ENCODE measurements at places on chromosomes 4 and X. TPM values are rescaled to one million over a fixed set of nuclear protein-coding genes. Genes with fewer than 3 reads are reported as not detected.

- DNase-seq, result no peak
Measured at GRCh38 chr4:153438916-153439756, 27.0 kb upstream of the TMEM131L start.

GRCh38 chrX:151692825-151693224 lies 2.4 kb upstream of the PRRG3 start:
- DNase-seq, result no peak

GRCh38 chrX:8139716-8140115 lies 31.4 kb downstream of the VCX2 start:
- DNase-seq, result no peak

DNA sequence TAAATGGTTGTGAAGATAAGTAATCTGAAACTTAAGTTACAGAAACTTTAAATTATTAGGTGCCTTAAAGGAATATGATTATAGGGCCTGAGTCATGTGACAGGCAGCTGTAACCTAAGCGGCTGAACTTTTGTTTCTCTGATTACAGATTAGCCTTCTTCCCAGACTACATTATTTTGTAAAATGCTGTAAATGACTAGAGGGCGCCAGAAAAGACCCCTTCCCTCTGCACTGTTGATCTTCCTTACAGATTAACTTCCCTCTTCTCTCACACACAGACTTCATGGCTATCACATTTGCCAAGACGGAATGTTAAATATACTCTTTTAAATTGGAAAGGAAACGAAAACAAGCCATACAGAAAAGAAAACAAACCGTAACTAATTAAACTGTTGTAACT lies 96.6 kb downstream of the EVC2 start:
- DNase-seq, result no peak

USP27X gene
- 2.8 TPM for total RNA-seq

GRCh38 chrX:56233682-56234081 lies 1.5 kb downstream of the KLF8 start:
- no peak for DNase-seq

DNA sequence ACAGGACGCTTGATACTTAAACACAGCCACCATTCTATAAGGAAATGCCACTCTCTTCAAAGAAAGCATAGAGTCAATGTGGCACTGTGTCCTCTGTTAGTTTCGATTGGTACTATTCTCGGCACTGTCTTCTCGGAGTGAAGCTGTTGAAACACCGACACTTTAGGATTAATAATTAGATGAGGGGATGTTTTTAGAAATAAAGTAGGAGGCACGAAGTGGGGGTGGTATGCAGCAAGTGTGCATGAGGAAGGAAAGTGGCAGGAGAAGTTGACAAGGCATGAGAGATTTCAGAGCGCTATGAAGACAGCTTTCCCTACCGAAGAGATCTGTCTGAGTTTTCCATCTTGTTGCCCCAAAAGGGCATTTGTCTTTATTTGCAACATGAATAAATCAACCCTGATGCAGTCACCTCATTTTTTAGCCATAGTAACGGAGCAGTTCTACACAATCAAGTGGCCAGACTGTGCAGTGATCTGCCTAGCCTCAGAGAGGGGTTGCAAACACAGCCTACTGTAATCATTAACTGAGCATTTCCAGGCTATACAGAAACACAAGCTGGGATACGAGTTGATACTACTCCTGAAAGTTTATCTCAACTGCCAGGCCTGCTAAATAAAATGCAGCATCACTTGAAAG lies 8.3 kb downstream of the GPRIN3 start:
- DNase-seq, result no peak

DNA sequence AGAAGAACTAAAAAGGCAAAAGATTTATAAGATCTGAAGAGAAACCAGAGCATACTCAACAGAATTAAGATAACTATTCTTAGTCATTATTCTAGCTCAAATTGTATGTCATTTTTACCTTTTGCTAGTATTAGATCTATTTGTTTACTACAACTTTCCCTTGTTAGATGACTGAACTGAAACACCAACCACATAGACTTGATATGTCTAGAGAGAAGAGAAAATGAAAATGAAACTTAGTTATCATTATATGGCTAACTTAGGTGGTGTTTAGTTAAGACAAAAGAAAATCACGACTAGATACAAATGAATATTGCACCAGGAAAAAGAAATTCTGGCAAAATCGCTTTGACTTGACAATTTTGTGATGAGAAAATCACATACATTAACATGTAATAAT lies 690.8 kb downstream of the PCDH18 start:
- no peak for DNase-seq

GRCh38 chrX:154026136-154027021 lies 6.7 kb upstream of the IRAK1 start:
- no peak for DNase-seq

PPEF1 gene
- not detected for total RNA-seq

GRCh38 chr4:112735474-112735951 lies 98.6 kb downstream of the LARP7 start:
- DNase-seq, result no peak

GRCh38 chr4:170009291-170009690 lies 16.9 kb downstream of the MFAP3L start:
- no peak for DNase-seq

DNA sequence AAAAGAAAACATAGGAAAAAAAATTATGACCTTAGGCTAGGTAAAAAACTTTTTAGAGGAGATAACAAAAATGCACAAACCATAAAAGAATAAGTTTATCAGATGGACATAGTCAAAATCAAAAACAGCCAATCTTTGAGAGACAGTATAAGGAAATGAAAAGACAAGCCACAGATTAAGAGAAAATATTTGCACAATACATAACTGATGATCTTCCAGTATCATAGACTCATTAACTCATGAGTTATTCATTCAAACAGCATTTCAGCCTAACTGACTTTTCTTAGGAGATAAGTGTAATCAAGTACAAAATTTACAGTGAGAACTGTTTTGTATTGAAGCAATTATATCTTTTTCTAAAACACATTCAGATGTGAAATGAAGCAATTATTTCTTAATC lies 183.8 kb downstream of the FBXO8 start:
- no peak for DNase-seq

- no peak for DNase-seq
Measured at GRCh38 chrX:153970357-153971123, 1.1 kb downstream of the HCFC1 start.

DNA sequence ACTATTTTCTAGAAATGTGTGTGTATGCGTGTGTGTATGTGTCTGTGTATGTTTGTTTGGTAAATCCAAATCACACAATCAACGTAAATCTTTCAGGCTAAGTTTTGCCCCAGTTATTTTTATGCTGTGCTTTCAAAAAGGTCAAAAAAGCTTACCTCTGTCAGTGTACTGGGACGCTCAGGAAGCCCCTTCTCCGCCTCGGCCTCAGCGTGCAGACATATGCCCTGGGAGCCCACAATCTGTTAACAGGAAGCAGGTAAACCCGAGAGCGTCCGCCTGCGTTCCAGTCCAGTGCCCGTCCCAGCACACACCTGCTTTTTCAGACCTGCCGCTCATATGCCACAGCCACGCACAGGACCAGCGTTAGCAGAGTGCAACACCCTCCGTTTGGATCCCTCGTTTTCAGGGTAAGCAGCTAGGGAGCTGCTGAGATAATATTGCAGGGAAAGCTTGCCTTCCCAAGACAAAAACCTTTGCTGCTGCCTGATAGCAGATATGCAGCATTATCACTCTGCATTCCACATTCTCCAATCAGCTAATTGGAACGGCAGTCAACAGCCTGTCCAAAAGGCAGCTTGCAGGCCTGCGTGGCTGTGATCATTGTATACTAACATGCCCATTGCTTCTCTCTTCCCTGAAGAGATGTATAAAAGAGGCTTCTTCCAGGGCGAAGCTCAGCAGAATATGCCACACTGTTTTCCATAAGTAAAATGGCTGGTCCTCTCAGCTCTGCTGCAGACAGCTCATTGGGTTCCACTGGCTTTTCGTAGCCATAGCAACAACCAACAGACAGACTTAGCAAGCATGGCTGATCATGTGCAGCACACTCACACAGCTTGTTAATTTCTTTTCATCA lies at the start of gene SORBS2:
TSS of gene SORBS2 (minus strand) at position 686 of the 856 bp plus-strand sequence. CDS start 121,623 bp downstream, outside the sequence.
- DNase-seq, result no peak

Data from omental fat pad (tissue), 4 donors.